ENCODE measurements at places on chromosomes 6 and 20. TPM values are rescaled to one million over a fixed set of nuclear protein-coding genes. Genes with fewer than 3 reads are reported as not detected.
A peak's percentile ranks its signal among the peaks of the same experiment; 100 is the strongest.

KHDC1L gene
- total RNA-seq = not detected

DNA sequence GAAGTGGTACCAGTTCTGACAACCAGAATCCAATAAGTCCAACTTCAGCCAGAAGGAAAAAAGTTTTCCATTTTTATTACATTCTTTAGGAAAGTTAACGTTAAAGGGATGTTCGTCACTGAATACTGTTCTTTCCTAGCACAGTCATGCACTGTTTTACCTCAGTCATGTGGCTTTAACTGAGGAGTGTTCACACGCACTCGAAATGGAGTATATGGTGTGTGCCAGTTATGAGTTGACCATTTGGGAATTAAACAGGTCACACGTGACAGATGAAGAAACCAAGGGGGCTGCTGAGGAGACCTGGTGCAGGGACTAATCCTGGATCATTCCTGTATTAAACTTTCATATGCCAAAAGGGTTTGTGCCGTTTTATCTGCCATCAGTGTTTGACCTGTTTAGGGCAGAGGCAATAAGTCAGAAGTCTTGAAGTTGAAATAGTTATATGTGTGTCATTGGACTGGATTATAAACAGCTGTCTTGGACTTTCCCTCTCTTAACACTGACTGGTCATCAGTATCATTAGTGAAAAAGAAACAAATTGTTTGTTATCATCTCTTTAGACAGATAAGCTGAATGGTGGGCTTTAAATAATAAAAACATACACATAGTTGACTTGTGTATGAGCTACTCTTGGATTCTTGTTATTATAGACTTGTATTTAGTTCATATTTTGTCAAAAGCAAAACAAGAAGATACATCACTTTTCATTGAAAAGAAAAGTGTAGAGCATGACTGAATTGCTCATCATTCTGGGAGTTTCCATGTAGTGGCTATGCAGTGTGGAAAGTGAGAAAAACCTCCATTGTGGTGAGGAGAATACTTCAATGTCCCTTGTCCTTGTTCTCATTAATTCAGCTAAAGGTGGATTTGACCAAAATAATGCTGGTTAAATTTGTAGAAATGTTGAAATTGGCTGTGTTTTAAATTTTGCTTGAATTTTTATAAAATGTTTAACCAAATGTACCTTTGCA is 123.5 kb upstream of the SAMD5 start:
- no peak for DNase-seq

NTSR1 gene
- total RNA-seq = not detected

DNA sequence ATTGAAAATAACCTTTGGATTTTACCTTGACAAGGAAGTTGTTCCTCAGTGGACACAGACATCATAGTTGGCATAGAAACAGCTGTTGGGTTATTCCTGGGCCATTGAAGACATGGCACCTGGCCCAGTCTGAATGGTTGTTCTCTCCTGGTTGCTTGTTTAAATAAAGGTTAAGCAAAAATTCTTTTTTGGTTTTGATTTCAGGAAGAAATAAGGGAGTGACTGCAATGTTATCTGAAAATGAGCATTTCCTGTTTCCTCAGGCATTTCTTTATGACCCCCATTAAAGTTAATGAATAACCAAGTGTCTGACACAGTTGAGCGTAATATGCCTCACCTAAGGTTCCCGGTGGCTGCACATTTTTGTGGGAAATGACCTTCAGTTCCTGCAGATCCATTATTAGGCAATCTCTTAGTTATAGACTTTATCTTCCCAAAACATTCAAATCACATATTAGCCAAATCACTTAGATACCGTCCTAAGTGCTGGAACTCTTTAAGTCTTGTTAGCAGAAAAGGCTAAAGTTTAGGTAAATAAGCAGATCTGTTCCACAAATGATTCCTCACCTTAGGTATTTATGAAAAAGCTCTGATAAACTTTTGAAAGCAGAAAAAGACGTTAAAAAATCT is 648.7 kb upstream of the FLRT3 start:
- DNase-seq = peak; percentile 82

- DNase-seq = no peak
These were observed 3.4 kb downstream of the PTPRT start for GRCh38 chr20:43186312-43186711.

- no peak for DNase-seq
These were observed 28.8 kb upstream of the ME1 start for GRCh38 chr6:83459663-83460062.

- DNase-seq = no peak
These were observed 2.0 kb downstream of the NEDD9 start for GRCh38 chr6:11230158-11231107.

GRCh38 chr20:48962421-48962820 is 40.9 kb downstream of the ARFGEF2 start:
- no peak for DNase-seq

PRPH2 gene
- total RNA-seq = 0.91 TPM

DNA sequence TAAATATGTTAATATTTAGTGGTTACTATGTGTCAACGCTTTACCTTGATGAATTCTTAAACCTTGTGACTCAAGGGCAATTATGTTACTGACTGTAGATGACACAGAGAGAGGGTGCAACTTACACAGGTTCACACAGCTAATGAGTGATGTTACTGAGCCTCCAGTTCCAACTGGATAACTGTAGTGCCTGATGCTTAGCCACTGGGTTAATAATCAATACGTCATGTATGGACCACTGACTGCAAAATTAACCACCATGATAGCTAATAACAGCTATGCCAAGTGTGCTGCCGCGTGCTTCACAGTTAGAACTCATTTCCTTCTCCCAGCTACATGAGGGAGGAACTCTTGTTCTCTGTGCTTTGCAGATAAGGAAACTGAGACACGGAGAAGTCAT is 45.4 kb downstream of the SIRPA start:
- no peak for DNase-seq

GRCh38 chr6:45513843-45514242 is 136.1 kb upstream of the SUPT3H start:
- DNase-seq = no peak

ELOVL2 gene
- 0.31 TPM for total RNA-seq

PPP1R16B gene
- total RNA-seq = 10.4 TPM

FAM83D gene
- total RNA-seq = 1.5 TPM

- DNase-seq = no peak
These were observed 57.0 kb downstream of the KIF13A start for GRCh38 chr6:17930321-17930993.

DNA sequence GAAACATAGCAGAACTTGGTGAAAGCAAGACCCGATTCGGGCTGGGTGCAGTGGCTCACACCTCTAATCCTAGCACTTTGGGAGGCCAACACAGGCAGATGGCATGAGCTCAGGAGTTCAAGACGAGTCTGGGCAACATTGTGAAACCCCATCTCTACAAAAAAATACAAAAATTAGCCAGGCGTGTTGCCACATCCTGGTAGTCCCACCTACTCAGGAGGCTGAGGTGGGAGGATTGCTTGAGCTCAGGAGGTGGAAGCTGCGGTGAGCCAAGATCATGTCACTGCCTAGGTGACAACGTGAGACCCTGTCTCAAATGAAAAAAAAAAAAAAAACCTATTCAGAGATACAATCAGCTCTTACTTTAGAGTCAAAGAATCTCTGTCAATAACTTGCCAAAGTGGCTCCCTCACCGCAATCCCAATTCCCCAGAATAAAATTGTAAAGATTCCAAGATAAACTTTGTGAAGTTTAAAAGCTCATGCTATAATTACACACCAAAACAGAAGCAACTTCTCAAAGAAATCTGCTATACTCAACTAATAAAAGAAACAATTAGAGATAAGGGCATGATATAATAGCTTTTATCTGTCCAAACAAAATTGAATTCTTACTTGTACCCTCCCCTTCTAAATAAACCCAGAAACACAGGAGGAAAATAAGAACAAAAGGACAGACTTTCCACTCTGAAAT is 33.6 kb downstream of the CDK19 start:
- DNase-seq = no peak

- DNase-seq = peak; percentile 69
These were observed at the start of gene PPP1R3G for GRCh38 chr6:5084781-5085647. Gene PPP1R3G (plus strand): TSS chr6:5085341. CDS start chr6:5085486, 145 bp downstream.

- DNase-seq = no peak
These were observed 111.8 kb downstream of the AGPAT4 start for GRCh38 chr6:161161889-161162624.

- no peak for DNase-seq
These were observed 93.1 kb downstream of the EPB41L2 start for GRCh38 chr6:130969791-130970491.

DNA sequence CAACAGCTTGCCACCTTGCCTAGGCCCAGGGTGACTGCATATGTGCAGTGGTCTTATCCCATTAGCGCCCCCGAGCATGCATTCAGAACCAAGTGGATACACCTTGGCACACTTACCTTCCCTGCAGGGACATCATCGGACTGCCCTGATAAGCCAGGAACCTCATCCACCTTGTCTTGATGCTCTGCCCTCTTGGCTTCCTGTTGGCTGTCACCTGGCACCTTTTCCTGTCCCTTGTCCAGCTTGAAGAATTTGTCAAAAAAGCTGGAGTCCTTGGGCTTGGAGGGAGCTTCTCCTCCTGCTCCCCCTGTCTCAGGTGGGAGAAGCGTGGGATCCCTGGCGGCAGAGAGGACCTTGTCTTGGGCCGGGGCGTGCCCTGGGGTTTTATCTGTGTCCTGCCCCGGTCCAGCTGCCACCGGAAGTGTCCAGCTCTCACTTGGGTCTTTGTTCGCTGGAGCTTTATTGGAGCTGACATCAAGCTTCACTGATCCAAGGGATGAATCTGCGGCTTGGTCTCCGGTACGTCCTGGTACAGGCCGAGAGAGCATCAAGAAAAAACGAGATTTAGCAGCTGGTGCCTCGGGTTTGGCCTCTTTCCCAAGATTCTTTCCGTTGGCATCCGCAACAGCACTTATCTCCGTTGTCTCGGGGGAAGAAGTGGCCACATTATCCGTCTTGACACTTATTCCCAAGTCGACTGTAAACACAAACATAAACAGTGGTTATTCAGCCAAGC is 42.0 kb downstream of the BCAS1 start:
- DNase-seq = no peak

GRCh38 chr6:83309344-83309743 is 116.2 kb downstream of the RWDD2A start:
- DNase-seq = no peak

GRCh38 chr6:133939778-133940667 is 13.0 kb upstream of the TBPL1 start:
- no peak for DNase-seq

DNA sequence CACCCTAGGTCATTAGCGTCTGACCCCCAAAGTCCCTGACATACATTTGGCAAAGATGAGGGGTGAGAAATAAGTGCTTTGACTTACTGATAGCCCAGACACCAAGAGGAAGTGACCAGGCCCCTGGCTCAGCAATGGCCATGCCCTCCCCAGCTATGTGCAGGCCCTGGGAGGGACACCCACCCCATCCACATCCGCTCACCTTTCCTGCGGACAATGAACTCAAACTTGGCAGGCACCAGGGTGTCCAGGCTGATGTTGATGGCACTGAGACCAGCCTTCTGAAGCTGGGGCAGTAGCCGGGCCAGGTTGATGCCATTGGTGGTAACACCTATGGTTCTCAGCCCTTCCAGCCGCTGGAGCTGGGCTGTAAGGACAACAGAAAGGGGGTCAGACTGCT is 18.4 kb downstream of the MOCS1 start:
- no peak for DNase-seq

RSPO3 gene
- 4.1 TPM for total RNA-seq

DNA sequence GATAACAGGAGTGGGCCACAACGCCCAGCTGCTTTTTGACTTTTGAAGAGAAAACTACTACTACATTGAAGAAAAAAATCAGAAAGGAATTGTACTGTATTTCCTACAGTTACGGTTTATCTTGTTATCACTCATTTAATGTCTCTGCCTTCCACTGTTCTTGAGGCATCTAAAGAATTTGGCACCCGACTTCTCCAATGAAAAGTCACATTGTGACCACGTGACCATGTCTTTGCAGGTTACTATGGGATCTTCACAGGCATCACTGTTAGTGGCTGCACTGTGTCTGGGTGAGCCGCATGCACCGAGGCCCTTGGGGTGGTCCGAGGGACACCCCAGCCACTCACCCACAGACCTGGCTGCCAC is 26.8 kb downstream of the RRBP1 start:
- DNase-seq = no peak

ZNF334 gene
- 18.7 TPM for total RNA-seq

NCOA3 gene
- 60.0 TPM for total RNA-seq

SPATS1 gene
- not detected for total RNA-seq

DNA sequence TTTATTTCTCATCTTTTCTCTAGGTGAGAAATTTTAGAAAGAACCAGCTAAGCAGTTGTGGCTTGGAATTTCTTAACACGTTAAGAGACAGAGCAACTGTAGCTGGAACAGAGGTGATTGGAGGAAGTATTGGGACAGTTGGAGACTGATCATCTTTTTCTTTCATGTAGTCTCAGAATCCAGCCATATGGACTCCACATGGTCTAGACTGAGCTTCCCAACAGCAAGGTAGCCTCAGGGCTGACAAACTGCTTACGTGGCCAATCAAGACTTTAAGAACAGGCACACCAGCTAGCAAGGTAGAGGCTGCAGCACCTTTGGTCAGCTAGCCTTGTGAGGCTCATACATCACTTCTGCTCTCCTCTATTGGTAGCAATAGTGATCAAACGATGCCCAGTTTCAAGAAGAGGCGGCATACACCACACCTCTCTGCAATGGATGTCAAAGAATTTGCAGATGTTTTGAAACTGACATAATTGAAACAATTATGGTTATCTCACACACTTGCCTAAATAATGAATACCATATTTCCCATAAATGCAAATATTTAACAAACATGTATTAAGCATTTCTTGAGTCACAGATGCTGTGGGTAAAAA is 590.5 kb upstream of the SLC35B3 start:
- DNase-seq = no peak

DNA sequence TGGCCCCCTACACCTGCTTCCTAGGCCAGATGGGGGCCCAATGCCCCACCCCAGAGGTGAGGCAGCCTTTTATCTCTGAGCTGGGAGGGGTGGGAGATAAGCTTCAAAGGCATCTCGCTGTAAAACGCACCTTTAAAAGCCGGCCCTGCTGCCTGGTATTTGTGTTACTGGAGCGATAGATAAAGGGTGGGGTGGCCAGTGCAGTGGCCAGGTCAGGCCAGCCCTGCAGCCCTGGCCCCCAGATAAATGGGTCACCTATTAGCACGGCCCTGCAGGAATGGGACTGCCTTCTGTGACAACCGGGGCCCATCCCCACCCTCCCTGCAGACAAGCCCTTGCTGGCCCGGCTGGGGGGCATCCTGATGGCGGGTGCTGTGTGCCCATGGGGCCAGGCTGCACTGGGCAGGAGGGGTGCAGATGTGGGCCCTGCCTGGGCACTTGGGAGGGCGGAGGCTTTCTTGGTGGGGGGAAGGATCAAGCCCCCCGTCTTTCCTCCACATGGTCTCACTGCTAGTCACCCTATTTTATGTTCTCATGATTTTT is 3.0 kb upstream of the RBBP8NL start:
- no peak for DNase-seq

All from ureter (tissue), 1 donor.